T-cell (primary cell): ENCODE measurements at places on chromosomes 7 and 10. TPM values are rescaled to one million over a fixed set of nuclear protein-coding genes. Genes with fewer than 3 reads are reported as not detected.

DNA sequence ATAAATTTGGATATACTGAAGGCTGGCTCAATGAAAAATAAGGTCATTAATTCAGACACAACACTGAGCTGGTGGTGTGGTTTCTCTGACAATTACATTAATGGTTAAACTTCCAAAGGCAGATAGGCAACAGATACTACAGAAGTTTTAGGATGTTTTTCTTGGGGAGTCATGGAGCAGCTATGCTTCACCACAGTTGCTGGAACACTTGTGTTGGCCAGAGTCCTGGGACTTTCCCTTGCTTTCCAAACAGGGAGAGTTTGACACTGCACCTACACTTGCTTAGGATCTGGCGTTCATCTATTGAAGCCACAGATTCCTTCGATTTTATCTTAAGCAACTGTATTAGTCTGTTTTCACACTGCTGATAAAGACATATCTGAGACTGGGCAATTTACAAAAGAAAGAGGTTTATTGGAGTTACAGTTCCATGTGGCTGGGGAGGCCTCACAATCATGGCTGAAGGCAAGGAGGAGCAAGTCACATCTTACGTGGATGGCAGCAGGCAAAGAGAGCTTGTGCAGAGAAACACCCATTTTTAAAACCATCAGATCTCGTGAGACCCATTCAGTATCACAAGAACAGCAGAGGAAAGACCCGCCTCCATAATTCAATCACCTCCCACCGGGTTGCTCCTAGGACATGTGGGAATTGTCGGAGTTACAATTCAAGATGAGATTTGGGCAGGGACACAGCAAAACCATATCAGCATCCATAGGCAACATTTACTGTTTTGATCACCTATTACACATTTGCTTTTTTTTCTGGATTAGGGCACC is 27.8 kb upstream of the TMEM178B start:
- no peak for DNase-seq

- no peak for DNase-seq
Measured at GRCh38 chr10:49541762-49542161, 2.8 kb upstream of the ERCC6 start.

- no peak for DNase-seq
Measured at GRCh38 chr7:139471740-139472353, 11.6 kb downstream of the KLRG2 start.

VPS37D gene
- total RNA-seq: 1.1 TPM

STEAP1 gene
- total RNA-seq: not detected

- DNase-seq: no peak
Measured at GRCh38 chr7:117274951-117275350, 47.9 kb downstream of the WNT2 start.

SLC26A5 gene
- total RNA-seq: 0.22 TPM

LOXL4 gene
- not detected for total RNA-seq

DNA sequence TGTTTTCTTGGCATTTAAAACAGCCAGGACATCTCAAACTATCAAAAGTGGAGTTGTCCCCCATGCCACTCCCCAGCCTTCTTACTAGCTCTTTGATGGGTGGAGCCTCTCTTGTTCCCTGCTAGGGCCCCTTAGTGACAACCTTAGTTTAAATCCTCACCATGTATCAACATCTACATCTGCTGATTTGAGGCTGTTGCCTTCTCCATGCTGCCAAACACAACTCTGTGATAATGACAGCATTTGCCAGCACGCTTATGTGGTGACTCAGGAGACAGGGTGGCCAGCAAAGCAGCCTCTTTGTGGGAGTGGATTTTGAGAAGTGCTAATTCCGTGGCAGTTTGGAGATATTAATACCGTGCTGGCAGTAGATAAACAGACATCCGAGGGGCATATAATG is 145.4 kb downstream of the LRRC4 start:
- no peak for DNase-seq

DNA sequence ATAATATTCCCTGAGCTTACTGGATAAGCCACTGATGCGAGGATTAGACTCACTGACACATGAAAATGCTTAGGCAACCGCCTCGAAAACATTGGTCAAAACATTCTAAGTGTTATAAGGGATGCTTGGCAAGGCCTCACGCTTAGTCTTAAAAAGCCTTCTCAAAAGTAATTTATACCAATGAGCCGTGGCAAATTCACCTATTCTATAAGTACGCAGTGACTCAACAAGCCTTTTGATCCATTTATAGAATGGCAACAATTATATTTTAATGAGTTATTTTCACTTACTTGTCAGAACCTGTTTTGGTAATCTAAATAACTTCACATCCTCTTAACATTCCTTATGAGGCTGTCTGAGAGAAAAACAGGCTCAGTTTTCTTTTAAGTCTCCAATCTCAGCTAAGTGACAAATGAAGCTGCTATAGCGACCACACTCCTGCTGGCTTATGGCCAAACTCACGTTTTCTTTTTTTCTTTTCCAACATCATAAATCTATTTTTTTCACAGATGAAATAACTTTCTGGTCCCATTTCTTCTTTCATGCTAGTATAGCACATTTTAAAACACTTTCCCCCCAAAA is 121.2 kb upstream of the AFAP1L2 start:
- DNase-seq: peak; percentile 43

CADPS2 gene
- total RNA-seq: not detected

GRCh38 chr7:50404392-50404791 is 45.8 kb downstream of the FIGNL1 start:
- no peak for DNase-seq

- DNase-seq: no peak
Measured at GRCh38 chr10:53356616-53357349, 584.2 kb upstream of the MBL2 start.

DNA sequence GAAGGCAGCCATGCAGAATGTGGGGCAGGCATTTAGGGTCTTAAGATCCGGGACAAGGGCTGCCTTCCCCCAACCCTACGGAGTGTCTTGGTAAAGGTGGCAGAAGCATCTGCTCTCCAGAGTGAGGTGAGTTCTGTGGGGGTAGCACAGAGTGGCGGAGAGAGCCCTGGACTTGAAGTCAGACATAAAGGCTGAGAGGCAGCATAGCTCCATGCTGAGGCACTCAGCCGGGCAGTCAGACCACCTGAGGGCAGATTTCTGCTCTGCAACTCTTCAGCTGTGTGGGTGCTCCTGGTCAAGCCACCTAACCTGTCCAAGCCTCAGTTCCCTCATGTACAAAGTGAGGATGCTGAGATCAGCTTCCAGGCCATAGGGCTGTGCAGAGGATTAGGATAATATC is 81.0 kb downstream of the CRTAC1 start:
- no peak for DNase-seq

- no peak for DNase-seq
Measured at GRCh38 chr10:86123715-86124114, 242.9 kb downstream of the GRID1 start.

- DNase-seq: no peak
Measured at GRCh38 chr10:86596266-86596665, 58.1 kb upstream of the OPN4 start.

IL15RA gene
- total RNA-seq: 10.1 TPM

IFIT1B gene
- not detected for total RNA-seq

AOC1 gene
- not detected for total RNA-seq

DNA sequence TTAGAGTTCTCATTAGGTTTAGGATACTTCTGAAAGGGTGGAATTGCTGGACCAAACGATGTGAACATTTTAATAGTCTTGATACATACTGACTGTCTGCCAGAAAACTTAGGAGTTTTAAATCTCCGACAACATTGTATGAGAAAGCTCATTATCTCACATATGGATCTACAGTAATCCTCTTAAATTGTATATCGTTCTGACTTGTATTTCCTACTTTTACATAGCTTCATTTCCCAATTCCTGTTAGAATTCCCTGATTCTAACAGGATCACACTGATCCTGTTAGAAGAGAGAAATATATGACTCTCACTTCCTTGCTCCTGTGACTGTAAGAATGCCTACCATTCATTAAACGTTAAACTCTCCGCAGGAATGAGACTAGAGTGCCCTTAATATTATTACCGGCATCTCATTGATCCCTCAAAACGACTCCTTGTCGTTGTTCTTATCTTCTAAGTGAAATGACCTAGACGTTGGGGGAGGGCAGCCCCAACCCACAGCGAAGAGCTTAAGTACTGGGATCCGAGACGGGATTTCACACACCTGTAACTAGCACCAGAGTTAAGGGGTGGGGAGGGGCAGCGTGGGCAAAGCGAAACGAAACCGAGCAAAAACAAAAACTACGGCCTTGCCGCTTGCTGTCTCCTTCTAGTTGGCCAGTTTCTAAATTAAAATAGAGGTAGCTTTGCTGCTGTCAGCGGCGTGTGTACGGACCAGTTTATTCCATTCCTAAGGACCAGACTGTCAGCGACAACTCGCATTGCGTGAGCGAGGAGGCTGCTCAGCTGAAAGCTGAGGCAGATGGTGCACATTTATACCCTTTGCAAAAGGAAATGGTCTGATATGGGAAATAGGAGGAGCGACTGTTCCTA is 678 bp upstream of the TMEM106B start:
- no peak for DNase-seq

DNA sequence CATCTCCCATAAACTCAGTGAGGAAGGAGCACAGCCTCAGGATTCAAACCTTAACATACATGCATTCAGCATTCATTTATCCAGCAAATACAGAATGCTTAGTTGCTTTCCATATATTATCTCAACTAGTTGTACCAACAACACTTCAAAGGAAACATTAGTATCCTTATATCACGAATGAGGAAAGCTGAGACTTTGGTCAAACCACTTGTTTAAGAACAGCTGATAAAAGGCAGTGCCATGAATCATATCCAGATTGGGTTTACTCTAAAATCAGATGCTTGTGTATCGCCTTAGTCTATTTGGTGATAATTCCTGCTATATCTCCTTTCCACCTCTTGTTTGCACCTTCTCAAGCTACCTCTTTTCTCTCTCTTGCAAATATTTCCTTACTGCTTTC is 1.9 kb upstream of the CPED1 start:
- no peak for DNase-seq

RNF133 gene
- total RNA-seq: not detected

RAPGEF5 gene
- 0.32 TPM for total RNA-seq

DNA sequence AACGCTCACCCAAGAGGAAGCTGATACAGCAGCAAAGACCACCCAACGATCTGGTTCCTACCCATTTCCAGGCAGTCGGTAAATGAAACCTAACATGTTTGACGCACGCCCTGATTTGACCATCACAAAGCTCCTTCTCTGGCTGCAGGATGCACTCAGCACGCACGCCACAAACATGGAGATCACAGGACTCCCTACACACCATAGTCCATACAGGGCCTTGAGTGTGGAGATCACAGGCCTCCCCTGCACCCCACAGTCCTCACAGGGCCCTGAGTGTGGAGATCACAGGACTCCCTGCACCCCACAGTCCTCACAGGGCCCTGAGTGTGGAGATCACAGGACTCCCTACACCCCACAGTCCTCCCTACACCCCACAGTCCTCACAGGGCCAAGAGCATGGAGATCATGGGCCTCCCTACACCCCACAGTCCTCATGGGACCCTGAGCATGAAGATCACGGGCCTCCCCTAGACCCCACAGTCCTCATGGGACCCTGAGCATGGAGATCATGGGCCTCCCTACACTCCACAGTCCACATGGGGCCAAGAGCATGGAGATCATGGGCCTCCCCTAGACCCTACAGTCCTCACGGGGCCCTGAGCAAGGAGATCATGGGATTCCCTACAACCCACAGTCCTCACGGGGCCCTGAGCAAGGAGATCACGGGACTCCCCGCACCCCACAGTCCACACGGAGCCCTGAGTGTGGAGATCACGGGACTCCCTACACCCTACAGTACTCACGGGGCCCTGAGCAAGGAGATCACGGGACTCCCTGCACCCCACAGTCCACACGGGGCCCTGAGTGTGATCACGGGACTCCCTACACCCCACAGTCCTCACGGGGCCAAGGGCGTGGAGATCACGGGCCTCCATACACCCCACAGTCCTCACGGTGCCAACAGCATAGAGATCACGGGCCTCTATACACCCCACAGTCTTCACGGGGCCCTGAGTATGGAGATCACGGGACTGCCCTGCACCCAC is 409.2 kb downstream of the DNAJB6 start:
- DNase-seq: no peak

PTPRN2 gene
- 0.60 TPM for total RNA-seq

PLCE1 gene
- not detected for total RNA-seq

DNA sequence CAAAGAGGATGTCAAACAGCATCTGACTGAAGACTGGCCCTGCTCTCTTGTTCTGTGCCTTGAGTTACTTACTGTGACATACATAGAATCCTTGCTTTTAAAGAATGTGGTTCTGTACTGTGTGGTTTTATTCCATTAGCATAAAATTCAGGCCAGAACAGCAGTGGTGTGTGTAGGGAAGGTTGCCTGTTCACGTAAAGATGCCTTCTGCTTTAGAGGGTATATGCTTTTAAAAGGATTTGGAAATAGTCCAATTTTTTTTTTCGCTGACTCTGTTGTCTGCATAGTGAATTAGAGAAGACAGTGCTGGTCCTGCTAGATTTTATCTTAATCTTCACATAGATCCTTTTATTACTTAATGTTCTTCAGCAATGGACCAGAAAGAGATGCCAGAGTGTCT is 470.8 kb upstream of the SEMA3A start:
- no peak for DNase-seq

GRCh38 chr10:17665747-17666146 is 21.8 kb downstream of the STAM start:
- no peak for DNase-seq

DNA sequence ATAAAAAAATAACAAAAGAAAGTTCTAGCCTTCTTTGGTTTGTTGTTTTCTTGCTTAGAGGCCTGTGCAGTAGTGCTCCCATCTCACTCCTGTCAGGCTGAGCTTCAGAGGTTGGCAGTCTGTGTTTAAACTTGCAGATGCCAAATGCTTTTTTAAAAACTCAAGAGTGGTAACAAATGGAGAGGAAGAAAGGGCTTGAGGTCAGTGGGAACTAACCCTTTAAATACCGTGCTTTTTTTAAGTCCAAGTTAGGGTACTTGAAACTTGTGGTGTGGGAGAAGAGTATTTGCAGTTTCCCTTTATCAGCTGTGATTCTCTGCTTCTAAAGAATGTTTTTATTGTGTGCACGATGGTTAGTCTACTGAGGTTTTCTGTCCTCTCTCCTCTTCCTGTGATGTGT is 29.4 kb downstream of the ZRANB1 start:
- DNase-seq: no peak

DNA sequence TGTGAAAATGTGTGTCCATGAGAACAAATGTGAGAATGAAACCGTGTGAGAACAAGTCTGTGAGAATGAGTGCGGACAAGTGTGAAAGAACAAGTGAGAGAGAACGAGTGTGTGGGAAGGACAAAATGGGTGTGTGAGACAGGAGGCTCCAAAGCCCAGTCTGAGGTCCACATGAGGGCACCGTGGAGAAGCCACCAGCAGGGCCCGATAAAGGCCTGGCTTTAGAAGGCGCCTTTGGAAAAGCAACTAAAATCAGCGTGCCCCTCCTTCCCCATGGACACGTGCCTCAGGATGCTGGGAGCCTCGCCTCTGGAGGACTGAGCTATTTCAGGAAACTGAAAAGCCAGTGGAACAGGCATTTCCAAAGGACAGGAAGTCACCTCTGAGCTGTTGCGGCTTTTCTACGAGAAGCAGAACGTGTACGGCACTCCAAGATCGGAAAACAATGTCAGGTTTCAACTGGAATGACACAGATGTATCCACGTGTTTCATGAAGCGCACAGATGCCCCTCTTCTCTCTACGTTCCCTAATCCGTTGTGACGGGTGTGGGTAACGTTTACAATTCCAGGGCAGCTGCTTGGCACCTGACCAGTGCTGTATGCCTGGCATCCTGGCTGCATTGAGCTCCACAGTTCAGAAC is 46.4 kb downstream of the ESYT2 start:
- no peak for DNase-seq

- no peak for DNase-seq
Measured at GRCh38 chr7:137734221-137734620, 112.6 kb downstream of the DGKI start.

SAMD9L gene
- total RNA-seq: 32.8 TPM

OGDHL gene
- not detected for total RNA-seq

DNAJC2 gene
- 49.4 TPM for total RNA-seq

GRCh38 chr10:130660266-130660665 is 524.1 kb downstream of the GLRX3 start:
- DNase-seq: no peak
